ENCODE measurements at places on chromosomes 1 and 21.
A peak's percentile ranks its signal among the peaks of the same experiment; 100 is the strongest.

DNA sequence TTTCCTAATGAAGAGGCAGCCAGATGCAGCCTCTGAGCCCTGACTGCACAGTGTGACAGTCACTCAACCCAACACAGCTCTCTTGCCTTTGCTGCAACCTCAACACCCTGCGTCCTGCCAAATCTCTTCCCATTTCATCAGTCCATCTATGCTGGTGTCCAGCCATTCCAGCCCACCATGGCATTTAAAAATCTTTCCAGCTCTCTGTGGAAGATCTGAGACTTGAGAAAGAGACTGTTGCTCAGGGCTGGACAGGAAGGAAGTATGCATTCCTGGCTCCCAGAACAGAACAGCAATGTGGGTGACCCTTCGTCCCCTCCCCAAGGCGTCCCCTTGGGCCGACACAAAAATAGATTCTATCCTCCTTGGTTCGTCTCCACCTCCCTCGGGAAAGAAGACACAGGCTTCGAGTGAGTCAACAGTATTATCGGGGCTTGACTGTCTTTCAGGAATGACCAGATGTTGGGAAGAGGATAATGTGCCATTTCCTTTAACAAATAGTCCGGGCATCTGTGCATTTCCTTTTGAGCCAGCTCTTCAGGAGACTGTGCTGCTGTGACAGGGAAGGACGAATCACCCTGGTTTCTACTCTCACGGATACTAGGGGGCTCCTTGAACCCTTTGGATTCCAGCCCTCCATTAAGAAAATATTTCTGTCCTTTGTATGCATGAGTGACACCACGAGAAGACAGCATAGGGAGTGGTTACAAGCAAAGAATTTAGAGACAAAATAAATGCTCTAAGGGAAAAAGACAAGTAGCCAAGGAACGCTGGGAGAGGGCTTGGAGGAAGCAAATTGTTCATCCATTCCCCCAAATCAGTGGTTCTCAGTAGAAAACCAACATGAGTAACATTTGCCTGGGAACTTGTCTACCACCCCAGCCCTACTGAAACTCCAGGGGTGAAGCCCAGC lies 111.4 kb upstream of the CDC42BPA start:
- DNase-seq, result no peak

DNA sequence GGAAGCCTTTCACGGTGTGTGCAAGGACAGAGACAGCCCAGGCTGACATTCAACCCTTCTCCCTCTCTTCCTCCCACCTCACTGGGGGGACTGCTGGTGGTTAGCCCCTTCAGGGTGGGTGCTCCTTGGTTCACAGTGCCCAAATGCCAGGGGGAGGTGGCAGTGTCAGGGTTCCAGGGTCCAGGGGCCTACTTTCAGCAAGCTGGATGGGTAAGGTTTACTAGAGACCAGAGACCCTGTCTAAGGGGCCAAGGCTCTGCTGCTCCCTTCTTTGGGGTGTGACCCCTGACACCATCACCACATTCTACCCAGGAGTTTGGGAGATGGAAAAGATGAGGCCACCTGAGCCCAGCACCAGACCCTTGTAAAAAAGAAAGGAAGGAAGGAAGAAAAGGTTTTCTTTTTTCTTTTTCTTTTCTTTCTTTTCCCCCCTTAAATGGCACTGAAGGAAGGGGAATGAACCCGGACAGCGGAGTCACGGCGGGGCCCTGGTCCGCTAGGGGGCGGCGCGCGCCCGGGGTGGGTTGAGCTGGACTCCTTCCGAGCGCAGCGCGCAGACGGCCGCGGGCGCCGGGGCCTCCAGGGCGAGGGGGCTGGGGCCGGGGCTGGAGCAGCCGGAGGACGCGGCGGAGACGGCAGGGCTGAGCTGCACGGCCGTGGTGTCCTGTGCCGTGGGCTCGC lies 18.8 kb downstream of the KNCN start:
- peak; percentile 76 for DNase-seq

DNA sequence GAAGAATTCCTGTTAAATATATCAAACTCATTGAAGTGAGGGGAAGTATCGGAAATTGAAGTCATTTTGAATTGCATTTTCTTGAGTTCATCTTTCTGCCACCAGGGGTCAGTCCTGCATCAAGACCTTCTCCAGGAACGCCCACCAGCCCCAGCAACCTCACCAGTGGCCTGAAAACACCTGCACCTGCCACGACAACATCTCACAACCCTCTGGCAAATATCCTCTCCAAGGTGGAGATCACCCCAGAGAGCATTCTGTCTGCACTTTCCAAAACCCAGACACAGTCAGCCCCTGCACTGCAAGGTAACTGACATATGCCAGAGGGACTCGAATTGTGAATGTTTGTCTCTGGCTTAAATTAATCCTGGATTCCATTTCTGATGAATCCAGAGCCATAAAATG lies 22.8 kb upstream of the TARS2 start:
- peak; percentile 23 for DNase-seq

GRCh38 chr1:71463144-71463543 lies 382.3 kb upstream of the ZRANB2 start:
- no peak for DNase-seq

DNA sequence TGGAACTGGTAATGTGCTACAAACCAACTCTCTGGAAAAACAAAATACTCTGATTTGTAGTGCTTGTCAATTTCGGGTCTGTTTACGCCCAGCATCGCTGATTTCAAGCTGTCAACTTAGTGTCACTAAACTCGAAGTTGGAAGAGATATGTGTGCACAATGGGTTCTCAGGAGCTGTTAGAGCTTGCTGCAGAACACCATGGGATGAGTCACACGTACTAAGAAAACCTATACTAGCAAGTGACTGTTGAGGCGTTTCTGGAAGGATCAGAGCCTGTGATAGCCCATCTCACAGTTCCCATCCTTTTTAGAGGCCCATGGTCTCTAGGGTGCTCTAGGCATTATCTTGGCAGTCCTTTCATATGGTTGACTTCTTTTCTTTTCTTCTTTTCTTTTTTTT lies 14.3 kb downstream of the GMEB1 start:
- DNase-seq, result no peak

DNA sequence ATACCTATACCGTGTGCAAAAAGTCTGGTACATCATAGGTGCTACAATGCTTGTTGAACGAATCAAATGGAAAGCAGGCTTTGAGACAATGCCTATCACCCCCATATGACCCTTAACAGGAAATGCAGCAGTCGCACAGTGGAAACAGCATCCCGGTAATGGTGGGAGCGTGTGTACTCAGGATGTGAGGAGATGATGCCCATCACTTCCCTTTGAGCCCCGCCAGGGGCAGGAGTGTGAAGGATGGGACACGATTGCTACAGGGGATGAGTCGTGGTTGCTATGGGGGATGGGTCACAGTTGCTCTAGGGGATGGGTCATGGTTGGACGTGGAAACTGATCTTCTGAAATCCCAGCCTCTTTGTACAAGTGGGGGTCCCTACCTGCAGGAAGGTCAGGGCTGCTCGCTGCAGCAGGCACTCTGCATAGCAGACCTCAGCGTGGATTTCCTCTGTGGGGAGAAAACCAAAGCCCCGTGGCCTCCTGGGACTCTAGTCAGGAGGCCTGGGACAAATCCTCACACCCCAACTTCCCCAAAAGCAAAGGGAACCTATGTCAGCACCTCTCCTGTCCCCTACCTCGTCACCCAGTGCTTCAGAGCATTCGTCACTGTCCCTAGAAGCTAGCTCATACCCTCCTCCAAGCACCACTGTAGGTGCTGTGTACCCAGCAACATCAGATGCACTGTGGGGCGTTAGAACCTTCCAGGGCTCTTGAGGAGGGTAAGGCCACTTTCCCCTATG lies 19.3 kb downstream of the TTC39A start:
- DNase-seq, result no peak

- DNase-seq, result no peak
Measured at GRCh38 chr1:247552231-247552630, 3.3 kb downstream of the GCSAML start.
